ENCODE measurements at places on chromosomes 7 and 10.

DNA sequence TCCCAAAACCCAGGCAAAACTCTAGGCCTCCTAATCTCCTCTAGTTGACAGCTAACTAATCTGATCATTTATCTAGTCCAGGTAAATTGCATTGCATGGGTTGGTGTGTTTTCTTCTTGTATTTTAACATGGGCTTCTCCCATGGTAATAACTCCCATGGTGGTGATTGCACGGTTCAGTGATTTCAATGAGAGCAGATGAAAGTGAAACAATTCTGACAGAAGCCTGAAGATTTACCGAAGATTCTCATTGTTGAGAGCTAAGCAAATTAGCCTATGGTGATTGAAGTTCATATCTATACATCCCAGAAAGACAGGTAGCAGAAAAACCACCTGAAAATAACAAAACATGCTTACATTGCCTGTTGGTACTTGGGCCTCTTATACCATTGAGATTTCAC, 26.6 kb upstream of the LIPN start:
- no peak for DNase-seq

DNA sequence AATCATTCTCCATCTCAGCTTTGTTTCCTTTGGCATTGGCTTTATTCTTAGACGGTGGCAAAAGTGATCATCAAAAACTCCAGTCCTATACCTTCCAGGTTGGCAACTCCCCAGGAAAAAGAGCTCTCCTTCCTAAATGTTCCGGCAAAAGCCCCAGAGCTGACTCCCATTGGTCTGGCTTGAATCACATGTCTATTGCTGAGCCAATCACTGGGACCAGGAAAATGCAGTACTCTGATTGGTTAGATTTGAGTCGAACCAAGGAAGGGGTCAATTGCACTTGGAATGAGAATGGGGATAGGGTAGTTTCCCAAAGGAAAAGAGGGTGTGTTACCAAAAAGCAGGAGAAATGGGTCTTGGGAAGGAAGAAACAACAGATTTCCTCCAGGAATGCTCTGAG, 22.3 kb downstream of the LEP start:
- no peak for DNase-seq

DNA sequence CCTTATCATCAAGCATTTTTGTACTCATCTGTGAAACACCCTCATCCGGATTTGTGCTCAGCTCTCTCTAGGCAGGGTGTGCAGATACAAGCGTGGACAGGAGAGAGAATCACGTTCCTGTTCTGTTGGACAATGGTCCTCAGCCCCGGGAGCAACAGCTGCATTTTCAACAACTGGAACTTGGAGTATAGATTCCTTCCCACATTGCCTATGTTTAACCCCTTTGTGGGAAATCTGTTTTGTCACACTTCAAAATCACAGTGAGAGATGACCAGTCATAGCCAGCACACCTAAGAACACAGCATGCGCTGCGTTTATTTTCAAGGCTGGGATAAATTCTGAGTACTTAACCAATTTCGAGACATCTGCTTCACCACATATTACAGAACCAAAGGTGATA, 32.5 kb downstream of the MAP3K8 start:
- no peak for DNase-seq

GRCh38 chr10:335151-335800, 200.0 kb downstream of the ZMYND11 start:
- no peak for DNase-seq

DNA sequence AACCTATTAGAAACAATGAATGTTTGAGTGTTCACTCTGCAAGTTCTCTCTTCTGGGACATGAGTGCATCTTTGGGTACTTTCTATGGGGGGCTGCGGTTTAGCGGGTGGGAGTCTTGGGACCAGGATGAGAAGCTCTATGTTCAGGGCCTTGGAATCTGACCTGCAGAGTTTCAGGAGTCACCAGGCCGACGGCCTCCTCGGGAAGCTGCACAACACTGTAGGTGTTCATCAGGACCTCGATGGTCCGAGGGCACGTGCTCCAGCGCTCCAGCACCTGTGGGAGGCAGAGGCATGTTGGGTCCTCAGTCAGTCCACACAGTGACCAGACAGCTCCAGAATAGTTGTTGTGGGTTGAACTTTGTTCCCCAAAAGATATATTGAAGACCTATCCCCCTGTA, 8.9 kb upstream of the GBX1 start:
- DNase-seq = no peak

DNA sequence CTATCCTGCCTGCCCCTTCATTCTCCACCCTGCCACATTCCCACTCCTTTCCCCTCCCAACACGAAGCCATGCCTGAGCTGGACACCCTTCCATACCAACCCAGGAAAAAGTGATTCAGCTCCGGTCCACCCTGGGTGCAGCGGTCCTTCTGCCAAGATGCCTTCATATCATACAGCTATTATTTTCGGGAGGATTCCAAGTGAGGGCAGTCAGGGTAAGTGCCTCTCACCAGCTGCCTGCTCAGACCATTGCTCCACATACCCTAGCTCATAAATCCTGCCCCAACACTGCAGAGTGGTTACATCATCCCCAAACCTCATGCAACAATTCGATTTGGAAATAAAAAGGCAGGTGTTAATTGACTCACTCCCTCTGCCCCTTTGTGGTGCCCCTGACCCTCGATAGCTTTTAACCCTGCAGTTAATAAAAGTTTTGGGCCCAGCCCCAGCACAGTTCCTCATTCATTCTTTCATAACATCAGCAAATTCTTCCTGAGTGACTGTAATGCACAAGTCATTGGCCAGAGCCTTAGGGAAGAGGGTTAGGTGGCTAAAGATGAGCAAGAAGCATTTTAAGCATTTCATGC, 42.6 kb downstream of the ZNF503 start:
- no peak for DNase-seq
